Psoas muscle (tissue), 8 donors: ENCODE measurements at places on chromosomes 11 and 22. TPM values are rescaled to one million over a fixed set of nuclear protein-coding genes. Genes with fewer than 3 reads are reported as not detected.

PLEKHB1 gene
- 11.1 TPM for total RNA-seq

DNA sequence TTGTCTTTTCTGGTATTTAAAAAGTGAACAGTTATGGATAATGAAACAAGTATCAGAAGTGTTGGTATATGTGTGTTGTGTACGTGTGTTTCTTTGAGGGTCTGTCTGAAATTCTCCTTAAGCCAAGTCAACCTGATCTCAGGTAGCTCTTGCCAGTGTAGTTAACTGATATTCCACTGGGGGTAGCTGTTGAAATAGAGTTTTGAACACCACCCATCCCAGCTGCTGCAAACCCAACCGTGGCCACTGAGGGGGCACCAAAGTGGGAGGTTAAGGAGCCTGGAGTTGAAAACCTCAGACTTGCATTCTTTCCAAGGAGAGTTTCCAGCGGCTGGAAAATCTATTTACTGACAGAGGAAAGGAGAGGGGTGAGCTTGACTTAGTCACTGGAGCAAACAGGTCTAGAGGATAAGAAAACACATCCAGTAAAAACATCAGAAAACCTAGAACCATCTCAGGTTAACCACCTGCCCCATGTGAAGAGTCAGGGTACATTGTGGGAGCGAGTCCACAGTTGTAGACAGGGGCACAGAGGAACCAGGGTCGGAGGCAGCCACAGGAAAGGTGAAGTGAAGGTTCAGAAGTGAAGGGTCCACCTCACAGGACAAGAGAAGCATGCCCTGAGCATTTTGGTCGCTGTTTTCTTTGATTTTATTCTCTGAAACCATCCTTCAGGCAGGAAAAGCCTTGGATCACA lies 8.8 kb upstream of the CUL5 start:
- no peak overlapping the region for H3K4me3 ChIP-seq
- H3K27ac ChIP-seq = no peak overlapping the region

CASP5 gene
- not detected for total RNA-seq

- peaks cover 40% of the 10 kb centered on the region for H3K4me1 ChIP-seq
- H3K27me3 ChIP-seq = no peaks in the 10 kb centered on the region
- peaks cover 13% of the 10 kb centered on the region for H3K36me3 ChIP-seq
- DNase-seq = peak; percentile 72
- H3K4me3 ChIP-seq = no peak overlapping the region
Measured at GRCh38 chr11:12897867-12898266, 111.2 kb upstream of the RASSF10 start.

GRCh38 chr11:45245218-45246045 lies 40.7 kb downstream of the SYT13 start:
- DNase-seq = no peak
- no peak overlapping the region for H3K27ac ChIP-seq
- H3K27me3 ChIP-seq = no peaks in the 10 kb centered on the region
- H3K36me3 ChIP-seq = no peaks in the 10 kb centered on the region

MUC6 gene
- not detected for total RNA-seq

PHRF1 gene
- 31.2 TPM for total RNA-seq

GRCh38 chr22:27949421-27949820 lies 30.4 kb upstream of the PITPNB start:
- H3K4me1 ChIP-seq = peaks cover 10% of the 10 kb centered on the region
- no peaks in the 10 kb centered on the region for H3K36me3 ChIP-seq
- no peak overlapping the region for H3K4me3 ChIP-seq
- H3K27me3 ChIP-seq = no peaks in the 10 kb centered on the region

DNA sequence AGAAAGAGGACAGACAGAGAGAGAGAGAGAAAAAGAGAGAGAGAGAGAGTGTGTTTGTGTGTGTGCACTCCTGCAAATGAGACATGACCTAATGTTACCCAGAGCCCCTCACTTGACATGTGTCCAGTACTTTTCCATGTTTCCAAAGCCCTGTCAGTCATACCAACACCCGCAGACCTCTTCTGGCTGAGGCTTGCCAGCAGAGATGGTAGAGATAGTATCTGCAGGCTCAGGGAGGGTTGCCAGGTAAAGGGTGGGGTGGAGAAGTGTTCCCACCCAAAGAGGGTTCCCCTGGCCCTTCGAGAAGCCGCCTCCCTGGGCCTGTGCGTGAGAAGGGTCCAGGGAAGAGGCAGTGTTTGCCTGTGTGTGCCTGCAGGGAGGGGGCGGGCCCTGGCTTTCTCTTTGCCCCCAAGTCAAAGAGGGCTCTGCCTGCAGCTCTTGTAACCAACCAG lies 40.7 kb downstream of the POU2F3 start:
- no peaks in the 10 kb centered on the region for H3K36me3 ChIP-seq
- H3K27me3 ChIP-seq = no peaks in the 10 kb centered on the region
- no peak overlapping the region for H3K4me3 ChIP-seq
- DNase-seq = no peak
- no peaks in the 10 kb centered on the region for H3K4me1 ChIP-seq

GRCh38 chr22:50167689-50168489 lies 2.6 kb upstream of the PANX2 start:
- H3K4me1 ChIP-seq = no peaks in the 10 kb centered on the region
- H3K27ac ChIP-seq = no peak overlapping the region
- H3K4me3 ChIP-seq = no peak overlapping the region
- DNase-seq = no peak
- H3K36me3 ChIP-seq = no peaks in the 10 kb centered on the region
- H3K27me3 ChIP-seq = peaks cover 8% of the 10 kb centered on the region

- no peaks in the 10 kb centered on the region for H3K36me3 ChIP-seq
- H3K27me3 ChIP-seq = no peaks in the 10 kb centered on the region
- no peak for DNase-seq
- H3K27ac ChIP-seq = no peak overlapping the region
- H3K4me1 ChIP-seq = no peaks in the 10 kb centered on the region
Measured at GRCh38 chr11:114606003-114606801, 10.6 kb upstream of the NXPE4 start.

- no peak for DNase-seq
- H3K27me3 ChIP-seq = peaks cover 4% of the 10 kb centered on the region
- H3K4me1 ChIP-seq = no peaks in the 10 kb centered on the region
- H3K4me3 ChIP-seq = no peak overlapping the region
- no peaks in the 10 kb centered on the region for H3K36me3 ChIP-seq
Measured at GRCh38 chr11:119709638-119710346, 19.2 kb downstream of the NECTIN1 start.

- DNase-seq = peak; percentile 74
- no peak within 1 kb of the TSS for H3K27ac ChIP-seq
- peak within 1 kb of the TSS; percentile 66 for H3K4me3 ChIP-seq
- peaks cover 29% of the 10 kb centered on the region for H3K27me3 ChIP-seq
- H3K36me3 ChIP-seq = no peaks in the 10 kb centered on the region
Measured at GRCh38 chr11:59106363-59107336, at the start of gene FAM111B. TSS of gene FAM111B (plus strand) at chr11:59107237. CDS start at chr11:59109626, 2,389 bp downstream.

PIH1D2 gene
- 1.3 TPM for total RNA-seq

DNA sequence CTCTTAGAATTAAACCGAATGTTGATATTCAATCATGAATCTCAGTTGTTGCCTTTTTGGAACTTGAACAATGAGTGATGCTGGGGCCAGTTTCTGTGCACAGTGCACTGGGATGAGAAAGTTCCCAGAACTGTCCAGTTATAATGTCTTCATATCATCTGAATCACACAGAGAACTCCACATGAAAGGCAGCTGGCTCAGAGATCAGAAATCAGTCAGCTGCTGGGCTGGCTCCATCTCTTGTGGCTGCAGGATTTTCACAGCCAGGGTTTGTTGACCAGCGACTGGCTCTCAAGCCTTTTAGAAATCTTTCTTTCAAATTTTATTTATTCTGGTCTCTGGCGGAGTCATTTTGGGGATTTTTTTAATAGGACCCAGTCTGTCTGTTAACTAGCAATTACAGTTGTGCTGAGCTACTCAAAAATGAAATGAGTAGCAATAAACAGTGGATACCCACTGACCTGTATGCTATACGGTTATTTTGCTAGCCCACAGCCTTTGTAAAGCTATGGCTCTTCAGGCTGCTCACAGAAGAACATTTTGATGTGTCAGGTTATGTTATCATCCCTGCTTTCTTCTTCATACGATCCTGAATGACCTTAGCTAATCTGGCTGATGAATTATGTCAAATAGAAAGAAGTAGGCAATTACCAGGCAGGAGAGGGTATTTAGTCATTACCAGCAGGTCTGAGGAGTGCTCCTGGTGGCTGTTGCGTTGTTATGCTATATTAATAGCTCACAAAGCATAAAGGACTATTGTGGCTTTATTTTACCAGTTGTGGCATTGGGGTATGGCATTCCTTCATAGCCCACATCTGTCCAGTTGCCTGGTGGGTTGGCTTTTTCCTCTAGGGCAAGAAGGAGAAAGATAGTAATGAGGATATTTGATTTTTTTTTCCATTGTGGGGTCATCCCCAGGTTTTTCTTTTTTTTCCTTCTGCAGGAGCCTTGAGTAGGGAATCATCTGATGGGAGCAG lies 3.6 kb downstream of the FAT3 start:
- no peak overlapping the region for H3K4me3 ChIP-seq
- H3K27ac ChIP-seq = no peak overlapping the region
- H3K36me3 ChIP-seq = no peaks in the 10 kb centered on the region
- DNase-seq = peak; percentile 26
- peaks cover 4% of the 10 kb centered on the region for H3K4me1 ChIP-seq

- no peaks in the 10 kb centered on the region for H3K36me3 ChIP-seq
- H3K4me3 ChIP-seq = no peak overlapping the region
- DNase-seq = no peak
- no peaks in the 10 kb centered on the region for H3K4me1 ChIP-seq
Measured at GRCh38 chr22:29207243-29207550, 1.5 kb downstream of the EMID1 start.

NDUFV1 gene
- total RNA-seq = 395 TPM

LRRC4C gene
- total RNA-seq = not detected

GRCh38 chr22:37910890-37911672 lies 5.0 kb downstream of the MICALL1 start:
- DNase-seq = no peak
- peaks cover 14% of the 10 kb centered on the region for H3K4me1 ChIP-seq
- no peak overlapping the region for H3K4me3 ChIP-seq
- H3K27me3 ChIP-seq = no peaks in the 10 kb centered on the region
- peaks cover 41% of the 10 kb centered on the region for H3K36me3 ChIP-seq
- H3K27ac ChIP-seq = peak overlapping the region; percentile 16

DNA sequence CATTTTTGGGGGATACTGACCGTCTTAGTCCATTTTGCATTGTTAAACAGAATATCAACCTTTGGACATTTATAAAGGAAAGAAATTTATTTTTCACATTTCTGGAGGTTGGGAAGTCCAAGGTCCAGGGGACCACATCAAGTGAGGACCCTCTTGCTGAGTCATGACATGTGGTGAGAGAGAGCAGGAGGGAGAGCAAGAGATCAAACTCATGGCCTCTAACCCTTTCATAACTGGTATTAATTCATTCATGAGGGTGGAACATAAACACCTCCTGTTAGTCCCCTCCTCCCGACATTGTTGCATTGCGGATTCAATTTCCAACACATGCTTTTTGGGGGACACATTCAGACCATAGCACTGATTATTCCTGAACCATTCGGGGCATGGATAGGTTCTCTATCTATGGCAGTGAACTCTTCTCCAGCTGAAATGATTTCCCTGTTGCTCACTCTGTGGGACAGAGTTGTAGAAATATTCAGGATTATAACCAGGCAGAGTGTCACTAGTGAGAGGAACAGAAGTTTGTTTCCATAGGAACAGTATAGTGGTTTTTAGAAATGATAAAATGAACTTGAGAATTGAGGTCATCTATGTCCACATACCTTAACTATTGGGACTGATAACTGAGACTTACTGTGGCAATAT lies 88.2 kb upstream of the OR9Q1 start:
- no peak for DNase-seq
- no peaks in the 10 kb centered on the region for H3K27me3 ChIP-seq
- no peak overlapping the region for H3K4me3 ChIP-seq
- H3K27ac ChIP-seq = no peak overlapping the region
